ENCODE measurements at places on chromosomes 5 and 9.

- DNase-seq, result no peak
These were observed 11.1 kb upstream of the PPP1R2B start for GRCh38 chr5:156838961-156839360.

GRCh38 chr5:141040093-141040770 lies 10.9 kb upstream of the PCDHB1 start:
- no peak for DNase-seq

DNA sequence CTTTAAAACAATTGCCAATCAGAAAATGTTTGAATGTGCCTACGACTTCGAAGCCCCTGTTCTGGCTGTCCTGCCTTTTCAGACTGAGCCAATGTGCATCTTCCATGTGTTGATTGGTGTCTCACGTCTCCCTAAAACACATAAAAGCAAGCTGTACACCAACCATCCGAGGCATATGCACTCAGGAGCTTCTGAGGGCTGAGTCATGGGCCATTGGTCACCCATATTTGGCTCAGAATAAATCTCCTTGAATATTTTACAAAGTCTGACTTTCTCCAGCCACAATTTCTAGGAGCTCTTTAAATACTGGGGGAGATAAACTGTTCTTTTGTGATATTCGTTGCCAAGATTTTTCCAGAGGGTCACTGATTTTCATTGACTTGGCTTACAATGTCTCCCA lies 53.9 kb downstream of the C9orf57 start:
- no peak for DNase-seq

DNA sequence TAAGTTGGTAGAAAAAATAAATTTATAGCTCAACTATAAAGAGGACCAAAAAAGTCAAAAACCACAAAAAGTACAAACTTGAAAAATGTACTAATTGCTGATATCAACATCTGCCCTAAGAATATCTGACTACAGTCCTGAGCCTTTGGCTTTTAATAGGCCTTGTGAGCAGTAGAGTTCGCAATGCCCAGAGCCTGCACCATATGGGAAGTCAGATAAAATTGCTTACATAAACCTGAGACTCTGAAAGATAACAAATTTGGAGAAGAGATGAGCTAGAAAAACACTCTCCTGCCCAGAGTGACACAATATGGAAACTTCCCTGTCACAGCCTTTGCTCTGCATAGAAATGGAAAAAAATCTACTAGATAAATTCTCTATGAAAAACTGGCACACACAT lies 368.0 kb upstream of the GRIN3A start:
- DNase-seq, result no peak

DNA sequence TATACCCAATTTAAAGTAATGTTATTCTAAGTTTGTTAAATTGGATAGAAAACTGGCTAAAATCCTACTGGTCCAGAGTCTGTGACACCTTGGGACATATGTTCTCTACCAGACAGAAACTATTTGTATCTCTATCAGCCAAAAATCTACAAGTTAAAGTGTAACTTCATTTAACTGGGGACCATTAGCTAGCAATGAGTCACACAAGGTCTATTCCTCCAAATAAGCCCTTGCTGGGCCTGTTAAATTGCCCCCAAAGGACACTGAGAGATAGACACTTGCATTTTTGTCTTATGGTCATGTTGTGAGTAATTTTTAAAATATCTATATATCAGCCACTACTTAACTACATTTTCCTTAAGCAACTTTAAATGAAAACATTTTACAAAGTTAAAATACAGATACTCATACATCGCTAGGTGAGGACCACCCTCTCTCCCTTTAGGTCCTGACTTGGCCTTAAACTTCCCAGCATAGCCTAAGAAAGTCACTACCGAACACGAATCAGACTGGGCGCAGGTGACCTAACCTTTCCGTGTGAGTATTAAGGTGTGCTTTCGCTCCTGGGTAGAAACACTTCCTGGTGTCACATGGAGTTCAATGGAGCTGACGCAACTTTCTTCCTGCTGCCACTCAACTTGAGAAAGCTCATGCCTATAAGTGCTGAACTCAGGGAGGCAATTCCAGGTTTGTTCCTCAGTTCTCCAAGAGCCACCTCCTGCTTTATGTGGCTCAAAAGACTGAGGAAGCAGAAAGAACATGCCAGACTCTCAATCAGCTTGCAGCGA lies 249.1 kb downstream of the DIRAS2 start:
- DNase-seq, result no peak

- DNase-seq, result no peak
These were observed 18.6 kb upstream of the NOTCH1 start for GRCh38 chr9:136564379-136564988.

- no peak for DNase-seq
These were observed 6.9 kb downstream of the PCDHGA12 start for GRCh38 chr5:141437221-141437620.

Measured in activated CD4-positive, alpha-beta T cell treated with anti-CD3 and anti-CD28 coated beads, Interleukin-2, amount 50 U/mL, for 24 hours (primary cell).